H54 (cell line): ENCODE measurements at places on chromosomes 11 and 22.

DNA sequence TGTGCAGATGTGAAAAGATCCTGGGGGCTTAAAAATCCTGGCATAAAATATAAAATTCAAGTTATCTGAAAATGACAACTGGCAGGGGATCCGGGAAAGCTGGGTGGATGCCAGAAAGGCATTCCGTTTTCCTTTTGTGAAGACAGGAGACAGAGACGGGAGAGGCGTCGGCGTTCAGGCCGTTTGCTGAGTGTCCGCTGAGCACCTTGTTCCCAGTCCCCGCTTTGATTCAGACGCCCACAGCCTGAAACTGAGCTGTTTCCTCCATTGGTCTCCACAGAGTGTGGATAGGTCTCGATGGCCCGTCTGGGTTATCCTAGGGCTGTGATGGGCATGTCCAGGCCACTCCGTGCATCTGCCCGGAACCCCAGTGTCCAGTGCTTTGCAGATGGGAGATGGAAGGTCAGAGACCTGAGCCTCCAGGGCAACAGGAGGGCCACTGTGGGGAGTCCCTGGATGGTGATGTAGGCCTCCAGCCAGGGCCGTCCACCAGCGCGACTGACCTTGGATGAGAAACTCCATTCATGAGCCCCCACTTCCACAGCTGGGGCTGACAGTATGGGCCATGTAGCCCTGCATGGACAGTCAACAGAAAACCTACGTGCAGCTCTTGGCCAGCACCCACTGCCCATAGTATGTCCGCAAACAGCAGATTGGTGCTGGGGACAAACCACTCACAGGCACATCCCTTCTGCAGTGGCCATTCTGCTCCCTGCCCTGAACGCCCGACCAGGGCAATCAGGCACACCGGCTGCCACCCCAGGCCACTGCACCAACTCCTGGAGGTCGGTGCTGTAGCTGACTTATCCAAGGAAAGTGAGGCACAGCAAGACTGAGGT is 11.6 kb downstream of the MRGPRF start:
- DNase-seq, result no peak

DNA sequence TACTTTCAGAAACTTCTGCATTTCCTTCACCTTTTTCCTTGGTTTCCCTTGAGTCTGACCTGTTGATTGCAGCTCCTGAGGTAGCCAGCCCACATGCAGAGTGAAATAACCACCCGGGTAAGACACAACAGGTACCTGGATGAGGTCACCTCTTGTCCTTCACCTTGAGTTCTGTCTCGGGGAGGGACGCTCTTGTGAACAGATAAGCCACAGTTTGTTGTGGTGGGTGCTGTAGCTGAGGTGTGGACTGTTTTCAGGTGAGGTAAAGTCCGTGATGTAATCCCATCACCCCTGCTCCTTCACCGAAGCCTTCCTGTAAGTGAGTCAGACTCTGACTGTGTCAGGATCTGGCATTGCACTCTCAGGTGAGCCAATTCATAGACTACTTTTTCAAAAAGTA is 183.1 kb downstream of the NAV2 start:
- DNase-seq, result no peak

DNA sequence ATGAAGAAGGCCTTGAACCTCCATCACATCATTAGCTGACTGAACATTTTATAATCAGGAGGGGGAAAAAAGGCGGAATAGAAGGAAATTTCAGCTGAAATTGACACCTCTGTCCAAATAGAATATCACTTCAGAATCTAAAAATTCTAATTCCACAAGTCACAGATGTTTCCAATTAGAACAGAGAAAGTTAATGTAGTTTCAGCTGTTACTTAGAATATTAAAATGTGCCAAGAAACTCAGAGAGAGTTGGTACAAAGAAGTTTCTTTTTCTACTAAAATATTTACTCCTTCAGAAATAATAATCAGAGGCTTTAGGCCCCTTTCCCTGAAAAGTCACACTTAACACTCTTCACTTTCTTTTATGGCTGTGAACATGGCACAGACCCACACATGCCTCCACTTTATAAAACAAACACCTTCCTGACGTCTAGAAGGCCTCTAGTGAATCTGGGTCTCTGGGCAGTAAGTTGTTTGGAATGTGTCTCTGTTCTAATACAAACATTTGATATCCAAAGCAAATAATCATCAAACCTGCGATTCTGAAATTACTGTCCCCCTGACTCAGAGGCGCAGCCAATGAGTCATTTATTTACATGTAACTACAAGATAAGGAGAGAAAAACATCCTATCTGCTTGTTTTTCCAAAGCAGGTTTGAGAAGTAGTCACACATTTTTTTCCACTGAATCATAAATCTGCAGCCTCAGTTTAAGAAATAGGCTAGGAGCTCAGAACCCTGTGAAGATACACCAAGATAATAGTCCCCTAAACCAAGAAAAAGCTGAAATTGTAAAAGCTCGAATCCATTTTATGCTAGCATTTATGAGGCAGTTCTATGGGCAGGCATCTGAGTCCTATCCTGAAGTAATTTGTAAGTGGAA is 148.4 kb downstream of the ME3 start:
- DNase-seq, result no peak

DNA sequence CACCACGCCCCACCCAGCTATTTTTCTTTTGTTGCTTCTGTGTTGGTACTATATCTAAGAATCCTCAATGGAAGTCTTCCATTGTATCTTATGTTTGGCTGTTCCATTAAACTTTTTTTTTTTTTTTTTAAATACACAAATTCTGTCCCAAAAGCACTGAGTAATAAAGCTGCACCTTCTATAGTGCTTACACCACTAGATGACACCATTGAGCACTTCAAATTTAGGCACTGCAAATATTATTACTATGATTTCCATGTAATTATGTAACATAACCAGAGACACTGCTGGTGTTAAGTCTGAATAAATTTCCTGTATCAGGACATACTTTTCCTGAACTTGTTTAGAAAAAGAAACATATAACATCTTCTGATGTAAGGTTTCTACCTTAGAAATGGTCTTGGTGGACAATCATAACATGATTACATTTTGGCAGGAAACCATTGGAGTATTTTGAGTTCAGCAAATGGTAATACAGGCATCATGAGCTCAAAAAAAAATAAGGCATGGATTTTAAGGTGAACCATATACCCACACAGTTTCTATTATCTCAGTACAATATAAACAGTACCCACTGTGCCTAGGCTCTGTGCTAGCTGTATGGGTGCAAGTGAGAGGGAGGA is 110.5 kb downstream of the ATG16L2 start:
- DNase-seq, result no peak

- DNase-seq, result no peak
These were observed 27.6 kb upstream of the RCE1 start for GRCh38 chr11:66815646-66816045.

DNA sequence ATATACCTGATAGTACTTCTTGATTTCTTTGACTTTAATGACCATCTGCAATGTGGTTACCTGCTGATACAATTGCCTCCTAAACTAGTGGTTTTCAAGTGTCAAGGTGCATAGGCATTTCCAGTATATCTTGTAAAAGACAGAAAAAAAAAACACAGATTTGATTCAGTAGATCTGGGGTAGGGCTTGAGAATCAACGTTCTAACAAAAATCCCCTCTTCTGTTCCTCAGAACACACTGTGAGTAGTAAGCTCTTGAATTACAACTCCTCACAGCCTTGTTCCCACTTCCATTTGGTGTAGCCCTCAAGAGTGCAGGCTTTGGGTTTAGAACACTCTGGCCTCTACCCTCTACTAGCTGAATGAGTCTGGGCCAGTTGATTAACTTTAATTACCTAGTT is 78.0 kb upstream of the CTSC start:
- no peak for DNase-seq

GRCh38 chr11:76795936-76796441 is 12.8 kb downstream of the TSKU start:
- DNase-seq, result no peak

- DNase-seq, result no peak
These were observed 3.3 kb downstream of the USP47 start for GRCh38 chr11:11845071-11845470.

DNA sequence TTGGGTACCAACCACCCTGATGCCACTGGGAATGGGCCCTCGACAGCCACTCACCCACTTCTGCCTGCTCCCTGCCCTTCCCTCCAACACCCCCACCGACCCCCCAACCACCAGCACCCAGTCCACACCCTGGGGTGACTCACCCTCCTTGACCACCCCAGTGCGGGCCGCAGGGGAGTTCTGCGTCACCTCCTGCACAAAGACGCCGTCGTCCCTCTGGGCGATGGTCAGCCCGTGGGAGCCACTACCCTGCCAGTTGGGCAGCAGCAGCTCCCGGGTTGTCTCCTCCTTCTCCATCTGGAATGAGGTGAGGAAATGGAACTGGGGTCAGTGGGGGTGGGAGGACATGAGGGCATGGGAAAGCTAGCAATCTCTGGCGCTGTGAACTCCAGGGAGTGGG is 10.8 kb downstream of the AHNAK start:
- no peak for DNase-seq

GRCh38 chr11:76708972-76709660 is 38.6 kb upstream of the LRRC32 start:
- no peak for DNase-seq

DNA sequence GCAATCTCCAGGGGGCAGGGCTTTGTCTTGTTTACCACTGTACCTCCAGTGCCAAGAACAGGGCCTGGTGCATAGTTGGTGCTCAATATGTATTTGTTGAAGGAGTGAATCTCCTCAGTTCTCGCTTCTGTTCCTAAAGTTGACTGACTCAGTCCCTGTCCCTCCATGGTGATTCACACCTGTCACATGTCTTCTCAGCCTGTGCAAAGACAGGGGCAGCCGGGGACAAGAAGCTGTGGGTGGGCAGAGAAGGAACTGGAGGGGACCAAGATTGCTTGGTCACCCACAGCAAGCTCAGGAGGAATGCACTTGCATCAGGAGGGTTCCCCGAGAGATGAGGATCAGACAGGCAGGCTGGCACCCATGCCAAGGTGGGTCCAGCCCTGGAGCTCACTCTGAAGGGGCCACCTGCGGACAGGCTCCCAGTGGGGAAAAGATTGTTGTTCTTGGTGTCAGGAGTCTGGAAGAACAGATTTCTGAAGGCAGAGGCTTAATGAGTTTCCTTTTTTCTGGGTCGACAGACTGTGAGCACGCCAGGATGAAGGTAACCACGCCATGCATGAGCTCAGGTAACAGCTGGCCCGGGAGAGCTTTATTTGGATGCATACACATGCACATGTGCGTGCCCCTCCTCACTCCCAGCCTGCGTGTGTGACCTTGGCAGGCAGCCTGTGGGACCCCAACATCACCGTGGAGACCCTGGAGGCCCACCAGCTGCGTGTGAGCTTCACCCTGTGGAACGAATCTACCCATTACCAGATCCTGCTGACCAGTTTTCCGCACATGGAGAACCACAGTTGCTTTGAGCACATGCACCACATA is 16.9 kb downstream of the IL17RA start:
- DNase-seq, result no peak

DNA sequence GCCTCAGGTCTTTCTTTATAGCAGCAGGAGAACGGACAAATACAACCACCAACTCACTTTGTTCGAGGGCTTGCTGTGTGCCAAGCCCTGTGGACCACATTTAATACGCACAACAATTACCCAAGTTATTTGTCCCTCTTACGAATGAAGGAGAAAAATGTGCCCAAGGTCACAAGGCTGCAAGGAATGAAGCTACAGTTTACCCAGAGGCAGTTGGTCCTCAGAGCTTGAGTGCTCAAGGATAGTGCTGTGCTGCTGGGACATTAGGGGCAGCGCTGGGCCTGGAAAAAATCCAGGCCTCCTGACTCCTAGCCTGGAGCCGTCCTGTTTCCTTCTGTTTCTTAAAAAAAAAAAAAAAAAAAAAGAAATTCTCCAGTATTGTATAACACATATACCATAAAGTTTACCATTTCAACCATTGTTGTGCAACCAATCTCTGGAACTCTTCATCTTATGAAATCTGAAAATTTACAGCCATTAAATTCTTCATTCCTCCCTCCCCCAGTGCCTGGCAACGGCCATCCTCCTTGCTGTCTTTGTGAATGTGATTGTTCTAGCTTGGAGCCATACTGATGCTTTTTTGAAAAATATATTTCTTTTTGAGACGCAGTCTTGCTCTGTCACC is 1.0 kb upstream of the C11orf86 start:
- DNase-seq, result no peak

GRCh38 chr22:38111925-38112355 is 1.5 kb upstream of the BAIAP2L2 start:
- DNase-seq, result no peak

GRCh38 chr11:130585545-130585944 is 137.1 kb downstream of the ADAMTS15 start:
- DNase-seq, result no peak

DNA sequence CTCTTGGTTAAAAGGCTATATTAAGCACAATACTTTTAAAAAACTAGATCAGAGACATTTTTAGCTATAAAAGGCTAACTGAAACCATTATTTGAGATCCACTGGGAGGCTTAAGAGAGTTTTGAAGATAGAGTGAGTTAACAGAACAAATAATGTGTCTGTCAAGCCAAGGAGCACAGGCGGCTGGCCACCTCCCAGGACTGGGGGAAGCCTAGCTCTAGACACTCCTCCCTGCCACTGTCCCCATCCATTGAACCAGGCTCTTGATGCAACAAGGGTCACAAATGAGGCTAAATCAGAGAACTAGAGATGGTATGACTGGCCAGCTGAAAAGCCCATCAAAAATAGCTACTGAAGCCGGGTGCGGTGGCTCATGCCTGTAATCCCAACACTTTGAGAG is 63.0 kb downstream of the C22orf31 start:
- DNase-seq, result no peak

GRCh38 chr11:103016031-103016430 is 60.5 kb upstream of the MMP13 start:
- DNase-seq, result no peak

- no peak for DNase-seq
These were observed 9.6 kb upstream of the BIRC3 start for GRCh38 chr11:102307727-102308038.

- no peak for DNase-seq
These were observed at the start of gene MRGPRX4 for GRCh38 chr11:18172666-18173065. TSS of gene MRGPRX4 (plus strand) at chr11:18172837. CDS start at chr11:18173257, 420 bp downstream.

- no peak for DNase-seq
These were observed 85.6 kb downstream of the NCAM1 start for GRCh38 chr11:113046866-113047265.

DNA sequence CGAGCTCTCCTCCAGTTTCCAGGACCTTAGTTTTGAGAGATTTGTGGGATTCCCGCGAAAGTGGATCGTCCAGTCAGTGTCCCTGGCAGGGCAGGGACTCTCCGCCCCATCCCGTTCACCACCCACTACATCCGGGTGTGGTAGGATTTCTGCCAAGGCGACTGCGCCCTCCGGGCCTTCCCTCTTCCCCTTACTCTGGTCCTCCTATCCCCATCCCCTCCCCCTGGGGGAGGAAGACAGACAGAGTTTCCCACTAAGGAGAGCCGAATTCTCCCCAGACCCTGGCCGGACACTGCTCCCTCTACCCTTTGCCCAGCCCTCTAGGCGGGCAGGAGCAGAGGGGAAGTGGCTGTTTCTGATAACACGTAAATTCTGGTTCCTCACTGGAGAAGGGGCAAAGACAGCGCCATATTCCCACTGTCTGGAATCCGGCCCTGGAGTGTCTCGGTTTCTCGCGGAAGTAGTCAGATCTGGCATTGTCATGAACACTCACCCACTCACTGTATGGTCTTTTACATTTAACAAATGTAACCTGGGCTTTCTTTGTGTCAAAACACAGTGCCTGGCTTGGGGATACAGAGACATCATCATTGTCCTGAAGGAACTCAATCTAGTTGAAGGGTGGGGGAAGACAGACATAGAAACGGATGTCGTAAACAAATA is 1.1 kb upstream of the NECTIN1 start:
- DNase-seq, result no peak
